ENCODE measurements at places on chromosomes 12 and 14.

DNA sequence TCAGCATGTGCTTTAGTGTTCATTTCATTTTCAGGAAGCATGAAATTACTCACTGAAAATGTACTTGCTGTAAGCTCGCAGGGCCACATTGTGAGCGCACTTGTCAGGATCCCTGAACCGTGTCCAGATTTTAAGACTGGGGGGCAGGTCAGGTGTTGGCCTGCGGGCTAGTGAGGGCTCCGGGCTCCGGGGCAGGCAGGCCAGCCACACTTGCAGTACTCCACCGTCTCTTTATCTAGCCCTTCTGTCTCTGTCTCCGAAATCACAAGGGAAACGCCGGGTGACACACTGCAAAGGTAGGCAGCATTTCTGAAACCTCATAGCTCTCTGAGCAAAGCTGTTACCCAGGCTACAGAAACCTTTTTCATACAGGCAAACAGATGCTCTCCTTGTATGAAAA, 98.7 kb downstream of the EML1 start:
- DNase-seq = no peak

DNA sequence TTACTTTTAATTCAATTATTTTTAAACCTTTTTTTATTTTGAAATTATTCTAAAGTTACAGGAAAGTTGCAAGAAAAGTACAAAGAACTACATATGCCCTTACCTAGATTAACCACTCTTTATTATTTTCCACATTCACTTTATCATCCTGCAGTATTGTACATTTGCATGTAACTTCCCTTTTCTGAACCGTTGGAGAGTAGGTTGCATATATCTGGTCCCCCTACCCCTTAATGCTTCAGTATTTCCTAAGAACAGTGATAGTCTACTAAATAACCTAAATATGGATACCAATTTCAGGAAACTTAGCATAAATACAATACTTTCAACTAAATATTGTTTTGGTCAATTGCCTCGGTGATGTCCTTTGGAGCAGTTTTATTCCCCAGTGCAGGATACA, 15.0 kb downstream of the G2E3 start:
- DNase-seq = no peak

GRCh38 chr12:15962760-15963159, 51.6 kb downstream of the DERA start:
- DNase-seq = no peak

DNA sequence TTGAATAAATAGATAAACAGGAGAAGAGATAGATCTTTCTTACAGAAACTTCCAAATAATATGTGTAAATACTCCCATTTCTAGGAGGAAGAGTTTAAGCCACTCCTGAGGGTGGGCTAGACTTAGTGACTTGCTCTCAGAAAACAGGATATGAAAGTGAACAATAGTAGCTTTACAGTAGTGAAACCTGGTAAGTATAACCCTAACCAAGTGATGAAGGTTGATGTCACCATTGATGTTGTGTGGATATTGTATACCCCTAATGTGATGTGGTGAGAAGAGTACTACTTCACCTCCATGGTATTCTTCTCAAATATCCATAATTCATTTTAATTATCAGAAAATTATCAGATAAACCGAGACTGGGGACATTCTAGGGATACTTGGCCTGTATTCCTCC, 20.9 kb downstream of the AKAP6 start:
- DNase-seq = no peak

- DNase-seq = no peak
Observed at GRCh38 chr12:96226401-96226800, 32.2 kb downstream of the ELK3 start.

GRCh38 chr12:1104088-1104800, 113.2 kb downstream of the ERC1 start:
- no peak for DNase-seq

DNA sequence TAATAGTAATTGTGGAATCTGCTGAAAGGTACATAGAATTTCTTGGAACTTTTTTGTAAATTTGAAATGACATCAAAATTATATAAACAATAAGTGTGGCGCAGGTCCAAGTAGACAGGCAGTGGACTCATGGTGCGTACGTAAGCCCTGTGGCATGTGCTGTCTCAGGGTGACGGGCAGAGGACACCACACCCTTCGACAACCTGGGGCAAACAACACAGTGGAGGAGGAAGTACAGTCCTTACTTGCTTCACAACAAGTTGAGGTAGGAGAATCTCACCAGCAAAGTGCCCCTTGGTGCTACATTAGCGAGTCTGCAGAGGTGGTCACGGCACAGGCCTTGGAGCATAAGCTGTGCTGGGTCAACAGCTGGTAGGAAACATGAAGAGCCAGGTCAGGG, 180.9 kb downstream of the AEBP2 start:
- DNase-seq = no peak

DNA sequence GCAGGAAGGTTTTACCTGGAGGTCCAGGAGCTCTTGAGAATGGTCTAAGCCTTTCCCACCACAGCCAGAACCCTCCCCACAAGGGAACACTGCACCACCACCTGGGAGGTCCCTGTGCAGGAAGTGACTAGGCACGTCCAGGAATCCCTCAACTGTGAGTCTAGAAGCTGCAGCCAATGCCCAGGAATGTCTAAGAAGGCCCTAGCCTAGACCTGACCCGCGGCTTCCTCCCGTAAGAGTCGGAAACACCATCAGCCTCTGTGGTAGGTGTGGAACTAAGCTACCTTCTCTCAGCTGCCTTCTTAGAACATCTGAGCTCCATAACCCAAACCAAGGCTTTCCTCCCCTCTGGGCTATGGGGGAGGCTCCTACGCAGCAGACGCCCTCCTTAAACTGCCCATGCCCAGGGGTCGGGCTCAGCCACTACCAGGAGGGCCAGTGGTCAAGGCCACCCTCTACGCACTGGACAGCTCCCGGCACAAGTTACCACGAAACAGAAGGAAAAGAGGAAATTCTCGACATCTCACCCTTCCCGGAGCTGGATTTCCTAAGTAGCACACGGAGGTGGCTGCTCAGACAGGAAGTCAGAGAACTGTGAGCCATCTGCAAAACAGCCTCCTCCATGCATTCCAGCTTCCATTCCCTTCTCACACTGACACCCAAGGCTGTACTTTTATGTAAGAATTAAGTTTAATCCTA, 25.5 kb downstream of the ZFYVE21 start:
- DNase-seq = no peak

Data from AML-193 (cell line).